H1 (cell line): ENCODE measurements at places on chromosomes 12 and 14. TPM values are rescaled to one million over a fixed set of nuclear protein-coding genes. Genes with fewer than 3 reads are reported as not detected.

VWF gene
- polyA plus RNA-seq, result 0.39 and 0.67 TPM in 2 replicates

CIDEB gene
- polyA plus RNA-seq, result 0.09 and 0.11 TPM in 2 replicates

PLEKHG7 gene
- not detected in 2 replicates for polyA plus RNA-seq

MMAB gene
- 12.9 and 14.5 TPM in 2 replicates for polyA plus RNA-seq

VRTN gene
- 133 and 189 TPM in 2 replicates for polyA plus RNA-seq

KCNA5 gene
- polyA plus RNA-seq, result 0.29 and 0.31 TPM in 2 replicates

ETNK1 gene
- polyA plus RNA-seq, result 11.6 and 14.9 TPM in 2 replicates

FKBP3 gene
- 19.2 and 36.0 TPM in 2 replicates for polyA plus RNA-seq

COCH gene
- polyA plus RNA-seq, result 10.2 and 12.9 TPM in 2 replicates

ADGRD1 gene
- 0.36 and 1.1 TPM in 2 replicates for polyA plus RNA-seq

KRT80 gene
- 0.05 and 0.06 TPM in 2 replicates for polyA plus RNA-seq

REM2 gene
- 0.78 and 1.00 TPM in 2 replicates for polyA plus RNA-seq

HAL gene
- 0.08 and 0.12 TPM in 2 replicates for polyA plus RNA-seq

IFNG-AS1 gene
- polyA plus RNA-seq, result not detected in 2 replicates

HOXC12 gene
- polyA plus RNA-seq, result not detected in 2 replicates

KLHDC1 gene
- polyA plus RNA-seq, result 0.08 TPM in 1 of 2 replicates, not detected in the other

TAS2R42 gene
- polyA plus RNA-seq, result not detected in 2 replicates

INSM2 gene
- polyA plus RNA-seq, result not detected in 2 replicates

KRT6A gene
- polyA plus RNA-seq, result 0.08 and 0.11 TPM in 2 replicates

PRB2 gene
- polyA plus RNA-seq, result not detected in 2 replicates

LHX5 gene
- 1.1 and 4.6 TPM in 2 replicates for polyA plus RNA-seq

DNA sequence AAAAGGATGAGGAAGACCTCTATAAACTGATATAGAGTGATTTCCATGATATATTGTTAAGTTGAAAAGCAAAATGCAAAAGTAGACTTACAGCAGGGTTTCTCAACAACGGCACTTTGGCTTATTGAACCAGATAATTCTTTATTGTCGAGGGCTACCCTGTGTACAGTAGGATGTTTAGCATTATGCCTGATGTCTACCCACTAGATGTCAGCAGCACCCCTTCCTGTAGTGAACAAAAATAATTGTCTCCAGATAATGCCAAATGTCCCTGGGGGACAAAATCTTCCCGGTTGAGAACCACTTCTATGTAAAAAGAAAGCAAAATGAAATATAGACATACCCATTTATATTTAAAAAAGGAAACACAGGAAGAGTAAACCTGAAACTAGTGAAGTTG lies 32.4 kb downstream of the ABCD2 start:
- no peak for DNase-seq

- DNase-seq, result no peak
Observed at GRCh38 chr14:73645248-73645610, 443 bp downstream of the DNAL1 start.

DNA sequence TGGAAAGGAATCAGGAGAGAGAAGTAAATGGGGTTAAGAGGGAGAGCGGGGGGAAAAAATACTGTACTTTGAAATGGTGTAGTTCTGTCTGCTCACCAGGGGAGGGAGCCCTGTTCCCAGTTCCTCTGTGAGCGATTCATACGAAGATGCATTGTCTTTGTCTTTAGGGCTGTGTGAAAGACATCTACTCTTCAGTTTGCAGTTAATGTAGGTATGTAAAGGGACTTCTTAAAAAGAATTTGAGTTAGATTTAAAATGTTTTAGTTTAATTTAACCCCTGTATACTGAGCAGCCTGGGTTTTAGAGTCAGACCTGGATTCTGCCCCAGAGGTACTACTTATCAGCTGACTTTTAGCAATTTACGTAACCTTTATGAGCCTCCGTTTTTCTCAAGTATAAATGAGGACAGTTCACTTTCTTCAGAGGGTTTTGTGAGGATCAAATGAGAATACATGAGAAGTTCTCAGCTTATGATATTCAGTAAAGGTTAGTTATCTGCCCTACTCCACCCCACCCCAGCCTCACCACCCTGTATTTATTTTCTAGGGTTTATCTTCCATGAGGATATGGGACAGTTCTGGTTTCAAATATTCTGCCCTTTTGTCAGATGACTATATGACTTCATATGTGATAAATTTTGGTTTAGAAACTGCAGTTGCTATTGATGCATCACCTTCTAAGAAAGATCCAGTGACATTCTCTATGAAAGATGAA lies 82.5 kb upstream of the EVL start:
- no peak for DNase-seq

DNA sequence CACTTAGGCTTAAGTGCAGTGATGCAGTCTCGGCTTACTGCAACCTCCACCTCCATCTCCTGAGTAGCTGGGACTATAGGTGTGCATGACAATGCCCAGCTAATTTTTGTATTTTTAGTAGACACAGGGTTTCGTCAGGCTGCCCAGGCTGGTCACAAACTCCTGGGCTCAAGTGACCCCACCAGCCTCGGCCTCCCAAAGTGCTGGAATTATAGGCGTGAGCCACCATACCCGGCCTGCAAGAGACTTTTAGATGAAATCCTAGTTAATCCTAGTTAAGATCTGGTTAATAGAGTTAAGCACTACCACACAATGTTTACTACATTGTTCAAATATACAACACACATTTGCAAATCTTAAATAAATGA lies 196.5 kb upstream of the AMIGO2 start:
- no peak for DNase-seq

- DNase-seq, result no peak
Observed at GRCh38 chr14:23147676-23148075, 28.6 kb upstream of the CEBPE start.

- DNase-seq, result no peak
Observed at GRCh38 chr12:119245904-119246494, 67.3 kb downstream of the HSPB8 start.

GRCh38 chr14:60357551-60358149 lies 108.6 kb downstream of the PPM1A start:
- DNase-seq, result no peak

GRCh38 chr12:128612150-128612850 lies 211.5 kb downstream of the SLC15A4 start:
- DNase-seq, result no peak

DNA sequence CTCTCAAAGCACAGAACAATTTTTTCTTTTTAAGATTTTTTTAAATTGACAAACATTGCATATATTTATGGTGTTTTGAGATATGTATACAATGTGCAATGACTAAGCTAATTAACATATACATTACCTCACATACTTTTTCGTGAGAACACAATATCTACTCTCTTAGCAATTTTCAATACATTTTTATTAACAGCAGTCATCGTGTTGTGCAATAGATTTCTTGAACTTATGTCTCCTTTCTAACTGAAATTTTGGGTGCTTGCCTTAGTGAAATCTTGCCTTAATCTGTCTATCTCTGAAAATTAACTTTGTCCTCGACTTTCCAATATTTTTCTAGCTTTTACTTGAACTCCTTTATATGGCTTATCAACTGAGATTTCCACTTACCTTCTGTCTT lies 6.8 kb downstream of the OR10A7 start:
- DNase-seq, result no peak

GRCh38 chr14:95173518-95173917 lies 16.2 kb upstream of the DICER1 start:
- no peak for DNase-seq

DNA sequence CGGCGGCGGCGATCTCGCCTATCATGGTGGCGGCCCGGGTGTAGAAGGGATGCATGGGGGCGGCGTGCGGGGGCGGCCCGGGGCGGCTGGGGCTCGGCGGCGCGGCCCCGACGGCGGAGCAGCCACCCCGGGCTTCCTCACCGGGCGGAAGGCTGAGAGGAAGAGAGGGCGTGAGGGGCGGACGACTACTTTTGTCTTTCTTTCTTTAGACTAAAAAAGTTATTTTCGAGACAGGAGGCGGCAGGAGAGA lies 240 bp downstream of the BTG1 start:
- DNase-seq, result no peak

DNA sequence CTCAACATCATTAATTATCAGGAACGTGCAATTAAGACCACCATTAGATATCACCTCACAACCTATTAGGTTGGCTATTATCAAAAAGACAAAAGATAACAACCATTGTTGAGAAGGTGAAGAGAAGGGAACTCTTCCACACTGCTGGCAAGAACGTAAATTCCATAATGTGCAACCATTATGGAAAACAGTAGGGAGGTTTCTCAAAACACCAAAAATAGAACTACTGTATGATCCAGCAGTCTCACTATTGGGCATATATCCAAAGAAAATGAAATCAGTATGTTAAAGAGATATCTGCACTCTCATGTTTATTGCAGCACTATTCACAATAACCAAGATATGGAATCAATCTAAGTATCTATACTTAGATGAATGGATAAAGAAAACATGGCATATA lies 51.6 kb upstream of the OR4E1 start:
- DNase-seq, result no peak

DNA sequence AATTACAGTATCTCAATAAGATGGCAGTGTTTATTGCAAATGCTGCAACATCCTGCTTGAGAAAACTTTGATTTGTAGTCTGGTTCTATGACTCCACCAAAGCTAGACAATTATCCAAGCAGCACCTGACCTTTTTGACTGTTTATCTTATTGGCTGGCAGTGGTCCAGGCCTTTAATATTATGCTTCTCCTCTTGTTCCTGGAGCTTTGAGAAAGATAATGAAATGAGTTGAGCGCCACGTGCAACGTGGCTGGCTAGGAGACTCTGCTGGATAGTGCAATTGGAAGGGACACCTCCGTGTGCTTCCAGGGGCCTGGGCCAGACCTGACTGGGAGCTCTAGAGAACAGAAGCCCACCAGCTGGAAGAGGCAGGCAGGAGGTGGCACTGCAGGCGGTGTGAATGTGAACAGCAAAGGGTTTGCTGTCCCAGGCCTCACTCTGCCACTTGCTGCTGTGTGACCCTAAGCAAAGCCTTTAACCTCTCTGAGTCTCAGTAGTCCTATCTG lies 349.3 kb downstream of the CACNA1C start:
- DNase-seq, result no peak

GRCh38 chr12:13243516-13244070 lies 47.1 kb downstream of the EMP1 start:
- DNase-seq, result no peak

- no peak for DNase-seq
Observed at GRCh38 chr14:72549854-72550253, 344.0 kb downstream of the DPF3 start.

DNA sequence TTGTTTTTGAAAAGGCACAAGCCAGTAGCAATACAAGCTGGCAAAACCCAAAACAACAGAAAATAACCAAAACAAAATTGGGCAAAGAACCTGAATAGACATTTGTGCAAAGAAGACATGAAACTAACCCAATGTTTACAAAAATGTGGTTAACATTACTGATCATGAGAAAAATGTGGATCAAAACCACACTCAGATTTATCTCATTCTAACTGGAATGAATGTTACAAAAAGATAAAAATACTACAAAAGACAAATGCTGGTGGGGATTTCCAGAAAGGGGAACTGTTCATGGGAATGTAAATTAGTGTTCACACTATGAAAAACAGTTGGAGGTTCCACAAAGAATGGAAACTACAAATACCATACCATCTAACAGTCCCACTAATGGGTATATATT lies 26.6 kb downstream of the ASCL4 start:
- no peak for DNase-seq

GRCh38 chr12:42639556-42639955 lies 50.0 kb upstream of the PRICKLE1 start:
- no peak for DNase-seq

- DNase-seq, result no peak
Observed at GRCh38 chr12:118327391-118327790, 45.3 kb downstream of the TAOK3 start.

- DNase-seq, result no peak
Observed at GRCh38 chr14:67483579-67484285, 4.8 kb downstream of the TMEM229B start.

DNA sequence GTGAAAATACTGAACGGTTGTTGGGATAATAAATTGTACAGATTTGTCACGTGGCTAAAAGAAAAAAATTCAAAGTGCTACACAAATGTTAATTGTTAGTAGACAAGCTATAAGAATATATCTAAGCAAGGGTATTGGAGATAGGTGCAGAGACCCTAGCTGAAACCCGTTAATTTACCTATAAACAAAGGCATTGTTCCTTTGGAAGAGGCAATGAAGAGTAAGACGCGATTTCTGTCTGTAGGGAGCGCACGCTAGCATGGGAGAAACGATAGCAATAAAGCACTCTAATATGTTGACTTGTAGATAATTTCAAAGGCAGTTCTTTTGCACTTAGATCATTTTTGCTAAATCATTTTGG lies 565 bp downstream of the CCDC77 start:
- no peak for DNase-seq

DNA sequence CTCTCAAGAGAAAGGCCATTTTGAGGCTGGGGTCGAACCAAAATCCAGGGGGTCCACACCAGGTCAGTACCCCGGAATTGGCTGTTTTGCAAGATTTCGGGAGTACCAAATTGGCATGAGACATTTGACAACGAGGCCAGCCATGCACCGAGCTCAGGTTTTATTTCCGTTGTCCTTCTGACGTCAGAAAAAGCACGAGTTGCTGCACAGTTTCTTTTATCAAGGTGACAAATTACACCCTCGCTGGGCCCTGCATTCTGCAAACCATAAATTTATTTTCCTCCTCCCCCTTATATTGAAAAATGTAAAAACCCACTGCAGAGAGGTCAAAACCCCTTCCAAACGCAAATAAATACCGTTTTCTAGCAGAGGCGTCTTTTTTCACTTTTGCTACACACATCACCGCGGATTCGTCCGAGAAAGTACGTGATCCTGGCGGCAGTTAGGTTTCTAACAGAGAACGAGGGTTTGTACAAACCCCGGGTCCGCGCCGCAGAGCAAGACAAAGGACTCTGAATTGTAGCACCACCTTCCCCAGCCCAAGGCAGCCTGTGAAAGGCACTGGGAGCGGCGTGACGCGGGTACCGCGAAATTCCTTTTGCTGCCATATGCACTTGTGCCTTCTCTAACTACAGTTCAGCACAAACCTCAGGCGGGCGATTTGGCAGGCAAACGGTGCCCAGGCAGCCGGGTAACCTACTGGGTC lies 1.8 kb downstream of the SLC38A1 start:
- DNase-seq, result no peak

DNA sequence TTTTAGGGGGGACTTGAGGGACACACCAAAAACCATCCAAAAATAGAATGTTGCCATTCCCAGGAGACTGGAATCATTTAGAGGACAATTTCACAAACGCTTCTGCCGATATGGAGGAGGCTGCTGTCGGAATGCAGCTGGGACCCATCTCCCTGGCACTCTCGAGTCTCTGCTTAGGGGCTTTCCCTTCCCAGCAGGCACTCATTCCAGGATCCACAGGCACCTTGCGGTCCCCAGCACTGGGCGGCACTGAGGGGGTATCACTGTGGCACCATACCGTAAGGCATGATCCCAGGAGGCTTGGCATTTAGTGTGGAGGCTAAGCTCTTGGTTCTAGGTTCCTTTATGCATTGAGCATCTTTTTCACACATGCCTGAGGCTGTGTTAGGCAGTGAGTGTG lies 36.6 kb upstream of the LTBP2 start:
- DNase-seq, result no peak
